ENCODE measurements at places on chromosomes 1 and 21. TPM values are rescaled to one million over a fixed set of nuclear protein-coding genes. Genes with fewer than 3 reads are reported as not detected.

GRCh38 chr1:40857737-40858136 lies 4.4 kb downstream of the CITED4 start:
- no peak overlapping the region for H3K27ac ChIP-seq
- H3K27me3 ChIP-seq = no peaks in the 10 kb centered on the region

- no peaks in the 10 kb centered on the region for H3K36me3 ChIP-seq
- no peak overlapping the region for H3K4me3 ChIP-seq
- DNase-seq = no peak
- peaks cover 12% of the 10 kb centered on the region for H3K4me1 ChIP-seq
- no peak overlapping the region for H3K27ac ChIP-seq
Measured at GRCh38 chr1:65036570-65037051, 70.3 kb upstream of the JAK1 start.

DNA sequence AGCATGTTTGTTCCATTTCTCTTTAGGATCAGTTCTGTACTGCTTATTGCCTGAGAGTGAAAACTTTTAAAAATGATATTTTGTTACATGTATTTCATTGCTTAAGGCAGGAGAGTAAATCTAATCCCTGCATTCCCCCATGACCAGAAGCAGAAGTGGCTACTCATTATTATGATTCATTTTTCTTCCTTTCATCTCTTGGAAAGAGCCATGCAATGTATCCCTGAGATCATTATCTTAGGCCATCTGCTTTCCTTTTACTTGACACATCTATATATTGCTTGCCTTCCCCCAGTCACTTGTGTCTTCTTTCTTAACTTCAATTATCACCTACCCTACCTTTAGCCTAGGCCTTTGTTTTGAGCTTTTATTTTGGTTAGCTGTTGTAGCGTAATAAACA lies 430.4 kb upstream of the CHRM3 start:
- H3K27me3 ChIP-seq = no peaks in the 10 kb centered on the region
- no peak overlapping the region for H3K27ac ChIP-seq
- H3K4me3 ChIP-seq = no peak overlapping the region
- no peak for DNase-seq
- H3K36me3 ChIP-seq = no peaks in the 10 kb centered on the region

DNA sequence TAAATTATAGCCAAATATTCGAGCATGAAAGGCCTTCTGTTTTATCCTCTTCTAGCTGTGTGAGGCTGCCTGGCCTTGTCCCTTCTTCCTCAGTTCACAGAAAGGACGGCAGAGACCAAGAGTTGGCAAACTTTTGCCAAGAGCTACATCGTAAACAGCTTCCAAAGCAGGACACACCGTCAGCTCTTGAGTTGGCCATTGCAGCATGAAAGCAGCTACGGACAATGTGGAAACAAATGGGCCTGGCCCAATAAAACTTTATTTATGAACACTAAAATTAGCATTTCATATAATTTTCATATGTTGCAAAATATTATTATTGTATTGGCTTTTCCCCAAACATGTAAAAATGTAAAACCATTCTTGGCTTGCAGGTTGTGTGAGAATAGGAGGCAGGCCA lies 10.7 kb downstream of the C21orf58 start:
- H3K27ac ChIP-seq = no peak overlapping the region
- H3K36me3 ChIP-seq = no peaks in the 10 kb centered on the region
- DNase-seq = no peak
- H3K4me1 ChIP-seq = no peaks in the 10 kb centered on the region
- no peak overlapping the region for H3K4me3 ChIP-seq

DNA sequence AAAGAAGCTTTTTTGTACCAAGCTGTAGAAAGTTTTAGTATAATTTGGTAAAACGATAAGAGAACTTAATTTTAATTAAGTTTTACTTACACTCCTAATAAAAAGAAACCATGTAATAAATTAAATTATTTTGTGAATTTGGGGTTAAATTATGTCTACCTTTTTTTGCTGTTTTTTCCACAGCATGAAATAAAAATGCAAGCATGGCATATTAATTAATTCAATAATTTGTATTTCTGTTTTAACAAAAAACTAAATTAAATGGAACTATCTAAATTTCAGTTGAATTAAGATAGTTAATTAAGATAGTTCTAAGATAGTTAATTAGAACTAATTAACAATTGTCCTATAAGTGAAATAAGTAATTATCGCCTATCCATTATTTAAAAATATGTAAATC lies 39.4 kb downstream of the VANGL2 start:
- no peak overlapping the region for H3K4me3 ChIP-seq
- H3K4me1 ChIP-seq = no peaks in the 10 kb centered on the region
- DNase-seq = no peak
- H3K27me3 ChIP-seq = no peaks in the 10 kb centered on the region
- no peak overlapping the region for H3K27ac ChIP-seq
- no peaks in the 10 kb centered on the region for H3K36me3 ChIP-seq

GRCh38 chr1:48683839-48684238 lies 92.9 kb downstream of the BEND5 start:
- no peaks in the 10 kb centered on the region for H3K4me1 ChIP-seq
- H3K27ac ChIP-seq = no peak overlapping the region
- H3K27me3 ChIP-seq = no peaks in the 10 kb centered on the region
- H3K4me3 ChIP-seq = no peak overlapping the region
- no peaks in the 10 kb centered on the region for H3K36me3 ChIP-seq

GRCh38 chr1:107786203-107786845 lies 178.7 kb downstream of the VAV3 start:
- peaks cover 31% of the 10 kb centered on the region for H3K4me1 ChIP-seq
- H3K27me3 ChIP-seq = no peaks in the 10 kb centered on the region
- no peaks in the 10 kb centered on the region for H3K36me3 ChIP-seq
- H3K4me3 ChIP-seq = no peak overlapping the region

GRCh38 chr1:235181561-235182245 lies 20.7 kb upstream of the RBM34 start:
- no peaks in the 10 kb centered on the region for H3K4me1 ChIP-seq
- DNase-seq = no peak
- no peak overlapping the region for H3K27ac ChIP-seq
- H3K36me3 ChIP-seq = peaks cover 16% of the 10 kb centered on the region

GRCh38 chr1:244047621-244048255 lies 3.3 kb upstream of the ZBTB18 start:
- peaks cover 37% of the 10 kb centered on the region for H3K4me1 ChIP-seq
- no peaks in the 10 kb centered on the region for H3K36me3 ChIP-seq
- peak; percentile 86 for DNase-seq
- peak overlapping the region; percentile 98 for H3K27ac ChIP-seq
- peak overlapping the region; percentile 85 for H3K4me3 ChIP-seq

DNA sequence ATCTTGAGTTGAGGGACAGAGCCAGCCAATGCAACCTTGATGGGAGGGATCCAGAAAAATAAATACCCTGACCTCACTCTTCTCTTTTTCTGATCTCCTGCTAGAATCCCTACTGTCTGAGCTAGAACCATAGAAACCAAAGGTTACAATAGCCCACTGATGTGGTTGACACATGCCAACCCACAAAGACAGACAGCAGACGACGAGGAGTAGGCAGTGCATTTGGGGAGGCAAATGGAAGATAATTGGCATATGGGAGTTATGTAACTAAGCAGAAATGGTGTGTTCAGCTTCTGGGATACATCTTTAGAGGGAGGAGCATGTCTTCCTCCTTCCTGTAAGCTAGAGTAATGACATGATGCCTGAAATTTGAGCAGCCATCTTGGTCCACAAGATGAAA lies 171.7 kb upstream of the FGGY start:
- no peaks in the 10 kb centered on the region for H3K27me3 ChIP-seq
- no peaks in the 10 kb centered on the region for H3K4me1 ChIP-seq
- no peaks in the 10 kb centered on the region for H3K36me3 ChIP-seq
- no peak overlapping the region for H3K4me3 ChIP-seq
- DNase-seq = no peak

- H3K4me3 ChIP-seq = no peak overlapping the region
- H3K27ac ChIP-seq = no peak overlapping the region
- DNase-seq = no peak
- H3K36me3 ChIP-seq = peaks cover 41% of the 10 kb centered on the region
- H3K4me1 ChIP-seq = no peaks in the 10 kb centered on the region
Measured at GRCh38 chr1:53850082-53850673, 12.1 kb upstream of the NDC1 start.

- H3K36me3 ChIP-seq = no peaks in the 10 kb centered on the region
- no peaks in the 10 kb centered on the region for H3K27me3 ChIP-seq
- no peak overlapping the region for H3K4me3 ChIP-seq
- DNase-seq = no peak
- H3K4me1 ChIP-seq = no peaks in the 10 kb centered on the region
Measured at GRCh38 chr1:165257969-165258459, 98.5 kb downstream of the LMX1A start.

RC3H1 gene
- 40.9 TPM for total RNA-seq

TSPEAR gene
- 0.17 TPM for total RNA-seq

LCE3B gene
- not detected for total RNA-seq

IQCC gene
- total RNA-seq = 6.3 TPM

SYDE2 gene
- 14.3 TPM for total RNA-seq

KIAA1614 gene
- total RNA-seq = 1.5 TPM

CDA gene
- total RNA-seq = 2.9 TPM

ATP1A4 gene
- not detected for total RNA-seq
